ENCODE measurements at places on chromosomes 11 and 22. TPM values are rescaled to one million over a fixed set of nuclear protein-coding genes. Genes with fewer than 3 reads are reported as not detected.

DNA sequence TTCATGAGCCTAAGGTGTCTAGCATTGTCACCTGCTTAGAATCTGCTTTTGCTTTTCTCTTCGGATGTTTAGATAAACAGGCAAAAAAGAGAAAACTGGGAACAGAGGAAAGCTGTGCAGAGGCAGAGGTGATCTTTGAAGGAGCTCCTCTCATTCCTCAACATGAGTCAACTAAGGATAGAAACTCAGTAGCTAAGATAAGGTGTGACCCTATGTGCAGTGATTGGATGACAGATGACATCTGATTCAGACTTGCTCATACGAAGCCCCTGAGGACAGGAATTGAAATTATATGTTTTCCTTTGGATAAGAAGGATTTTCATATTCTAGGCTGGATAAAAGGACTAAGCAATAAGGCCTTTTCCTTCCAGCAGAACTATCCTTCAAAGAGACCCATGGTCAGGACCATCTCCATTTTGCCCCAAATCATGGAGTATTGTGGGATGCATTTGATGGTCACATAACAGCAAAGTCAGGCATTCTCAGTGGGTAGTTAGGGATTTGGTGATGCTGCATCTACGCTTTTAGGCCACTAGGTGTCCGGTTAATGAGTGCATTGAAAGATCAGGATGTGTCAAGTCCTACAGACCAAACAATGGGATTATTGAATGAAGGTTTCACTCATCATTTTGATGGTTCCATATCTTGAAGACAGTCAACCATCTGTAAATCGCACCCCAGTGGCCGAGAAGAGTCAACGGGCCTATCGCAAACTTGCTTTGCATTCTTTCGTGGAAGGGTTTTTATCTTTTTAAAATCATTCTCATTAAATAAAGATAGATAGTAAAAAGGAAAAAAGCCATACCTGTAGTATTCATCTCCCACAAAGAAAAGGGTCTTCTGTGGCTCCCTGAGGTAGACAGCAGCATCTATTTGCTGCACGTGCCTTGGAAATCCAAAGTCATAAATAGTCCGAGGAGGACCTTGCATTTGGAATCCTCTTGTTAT, 32.2 kb downstream of the MMP20 start:
- DNase-seq = no peak
- no peaks in the 10 kb centered on the region for H3K27me3 ChIP-seq
- H3K27ac ChIP-seq = no peak overlapping the region
- H3K36me3 ChIP-seq = no peaks in the 10 kb centered on the region

- H3K36me3 ChIP-seq = peaks cover 18% of the 10 kb centered on the region
- H3K4me3 ChIP-seq = no peak overlapping the region
- peaks cover 11% of the 10 kb centered on the region for H3K4me1 ChIP-seq
- DNase-seq = no peak
These were observed 6.3 kb upstream of the SH3BP1 start for GRCh38 chr22:37633089-37633624.

Gene CYP2D6
- 2.8 TPM for polyA plus RNA-seq

Gene PVALB
- not detected for polyA plus RNA-seq

DNA sequence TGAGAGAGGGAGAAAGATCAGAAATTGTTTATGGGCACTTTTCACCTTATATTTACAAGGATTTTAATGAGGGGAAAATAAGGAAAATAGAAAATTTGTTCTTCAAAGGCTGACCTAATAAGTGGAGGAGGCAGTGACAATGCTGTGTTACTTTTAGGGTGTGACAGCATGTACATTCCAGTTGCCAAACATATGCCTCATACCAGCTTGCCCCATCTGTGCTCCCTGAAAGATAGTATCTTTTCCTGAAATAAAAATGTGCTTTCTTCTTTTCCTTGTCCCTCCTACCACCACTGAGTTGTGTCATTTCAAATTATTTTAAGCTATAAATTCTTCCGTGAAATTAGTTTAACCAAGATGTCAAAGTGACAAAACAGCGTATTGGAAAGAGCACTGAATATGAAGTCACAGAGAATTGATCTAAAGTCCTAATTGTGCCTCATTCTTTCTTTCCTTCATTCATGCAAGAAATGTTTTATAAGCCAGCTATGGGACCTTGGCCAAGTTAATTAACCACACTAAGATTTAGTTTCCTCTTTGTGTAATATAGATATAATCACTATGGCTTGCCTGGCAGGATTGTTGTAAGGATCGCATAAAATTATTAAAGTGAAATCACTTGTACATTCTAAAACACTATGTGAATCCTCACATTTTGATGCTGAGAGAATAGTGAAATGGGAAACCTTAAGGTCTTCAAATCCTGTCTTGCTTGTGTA, 1307.5 kb upstream of the TENM4 start:
- no peaks in the 10 kb centered on the region for H3K27me3 ChIP-seq
- no peaks in the 10 kb centered on the region for H3K36me3 ChIP-seq
- H3K4me3 ChIP-seq = no peak overlapping the region
- no peaks in the 10 kb centered on the region for H3K4me1 ChIP-seq
- no peak for DNase-seq
- H3K27ac ChIP-seq = no peak overlapping the region

Gene DNAJB7
- not detected for polyA plus RNA-seq

GRCh38 chr11:71112990-71113389, 139.4 kb downstream of the SHANK2 start:
- no peak overlapping the region for H3K27ac ChIP-seq
- no peaks in the 10 kb centered on the region for H3K4me1 ChIP-seq
- no peak for DNase-seq
- H3K36me3 ChIP-seq = peaks cover 2% of the 10 kb centered on the region
- H3K27me3 ChIP-seq = peaks cover 28% of the 10 kb centered on the region

Gene FBLN1
- polyA plus RNA-seq = 24.4 TPM

Gene OR5A1
- not detected for polyA plus RNA-seq

Gene CRKL
- polyA plus RNA-seq = 32.1 TPM

GRCh38 chr11:16989554-16989953, 24.7 kb downstream of the PLEKHA7 start:
- peaks cover 3% of the 10 kb centered on the region for H3K27me3 ChIP-seq
- H3K4me1 ChIP-seq = no peaks in the 10 kb centered on the region
- no peaks in the 10 kb centered on the region for H3K36me3 ChIP-seq
- no peak overlapping the region for H3K27ac ChIP-seq
- DNase-seq = no peak
- no peak overlapping the region for H3K4me3 ChIP-seq

Gene OR2D2
- polyA plus RNA-seq = 0.14 TPM

GRCh38 chr11:77886401-77886800, 65.5 kb downstream of the AAMDC start:
- no peaks in the 10 kb centered on the region for H3K4me1 ChIP-seq
- DNase-seq = no peak
- H3K4me3 ChIP-seq = no peak overlapping the region
- no peaks in the 10 kb centered on the region for H3K27me3 ChIP-seq
- H3K36me3 ChIP-seq = no peaks in the 10 kb centered on the region

Gene CASP5
- not detected for polyA plus RNA-seq

Gene BCO2
- polyA plus RNA-seq = 0.51 TPM

GRCh38 chr11:118663902-118664301, 15.5 kb downstream of the TREH start:
- H3K27me3 ChIP-seq = no peaks in the 10 kb centered on the region
- DNase-seq = no peak
- H3K4me3 ChIP-seq = no peak overlapping the region
- H3K4me1 ChIP-seq = peaks cover 2% of the 10 kb centered on the region
- no peak overlapping the region for H3K27ac ChIP-seq
- H3K36me3 ChIP-seq = no peaks in the 10 kb centered on the region

- H3K36me3 ChIP-seq = peaks cover 3% of the 10 kb centered on the region
- no peak overlapping the region for H3K4me3 ChIP-seq
- DNase-seq = no peak
- no peaks in the 10 kb centered on the region for H3K27me3 ChIP-seq
These were observed 28.4 kb upstream of the FADD start for GRCh38 chr11:70174547-70175235.

GRCh38 chr11:27213232-27213660, 149.8 kb downstream of the CCDC34 start:
- no peak overlapping the region for H3K4me3 ChIP-seq
- no peaks in the 10 kb centered on the region for H3K36me3 ChIP-seq
- no peaks in the 10 kb centered on the region for H3K27me3 ChIP-seq
- peak overlapping the region; percentile 50 for H3K27ac ChIP-seq
- H3K4me1 ChIP-seq = peaks cover 37% of the 10 kb centered on the region
- peak; percentile 35 for DNase-seq

GRCh38 chr11:2797121-2797711, 88.4 kb downstream of the CDKN1C start:
- H3K27me3 ChIP-seq = peaks cover 13% of the 10 kb centered on the region
- H3K4me3 ChIP-seq = no peak overlapping the region
- H3K27ac ChIP-seq = no peak overlapping the region
- DNase-seq = no peak
- H3K36me3 ChIP-seq = no peaks in the 10 kb centered on the region

Gene MYO7A
- polyA plus RNA-seq = 1.1 TPM

- no peak for DNase-seq
- no peaks in the 10 kb centered on the region for H3K4me1 ChIP-seq
- peaks cover 7% of the 10 kb centered on the region for H3K36me3 ChIP-seq
- H3K4me3 ChIP-seq = no peak overlapping the region
- H3K27ac ChIP-seq = no peak overlapping the region
These were observed 39.2 kb downstream of the ARFGAP2 start for GRCh38 chr11:47137476-47137875.

Gene ZNF280A
- not detected for polyA plus RNA-seq

- no peaks in the 10 kb centered on the region for H3K27me3 ChIP-seq
- no peak overlapping the region for H3K27ac ChIP-seq
- H3K4me1 ChIP-seq = no peaks in the 10 kb centered on the region
- H3K4me3 ChIP-seq = no peak overlapping the region
- DNase-seq = no peak
These were observed 6.0 kb upstream of the TMEM218 start for GRCh38 chr11:125117429-125117828.

GRCh38 chr11:86374586-86374985, at the start of gene CCDC81:
Gene CCDC81, plus strand, starts transcription at chr11:86374887. Its CDS starts 277 bp downstream, at chr11:86375164.
- H3K27me3 ChIP-seq = no peaks in the 10 kb centered on the region
- H3K4me3 ChIP-seq = no peak within 1 kb of the TSS
- peaks cover 18% of the 10 kb centered on the region for H3K4me1 ChIP-seq
- no peak for DNase-seq

GRCh38 chr11:95723361-95723942, 66.1 kb downstream of the FAM76B start:
- H3K27me3 ChIP-seq = no peaks in the 10 kb centered on the region
- no peak for DNase-seq
- no peaks in the 10 kb centered on the region for H3K36me3 ChIP-seq
- no peak overlapping the region for H3K4me3 ChIP-seq

- DNase-seq = no peak
- H3K4me3 ChIP-seq = no peak overlapping the region
- no peaks in the 10 kb centered on the region for H3K4me1 ChIP-seq
- H3K27ac ChIP-seq = no peak overlapping the region
These were observed 65.8 kb downstream of the CSTPP1 start for GRCh38 chr11:47002390-47002789.

DNA sequence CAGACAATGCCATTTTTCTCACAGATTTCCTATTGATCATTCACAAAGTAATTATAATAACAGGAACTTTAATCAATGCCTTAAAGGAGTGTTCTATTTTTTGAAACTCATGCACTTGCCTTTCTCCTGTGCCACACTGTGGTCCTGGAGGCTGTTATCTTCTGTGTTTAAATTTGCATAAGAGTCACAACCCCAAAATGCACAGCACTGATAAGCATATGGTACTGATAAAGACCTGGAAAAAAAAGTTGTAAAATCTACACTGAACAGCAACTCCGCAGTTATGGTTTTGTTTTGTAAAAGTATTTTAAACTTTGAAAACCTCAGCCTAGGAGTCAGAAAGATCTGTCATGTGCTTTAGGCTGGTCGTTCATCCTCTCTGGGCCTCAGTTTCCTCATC, 9.1 kb upstream of the CCDC34 start:
- H3K36me3 ChIP-seq = peaks cover 25% of the 10 kb centered on the region
- no peak for DNase-seq
- H3K27ac ChIP-seq = no peak overlapping the region
- H3K4me1 ChIP-seq = no peaks in the 10 kb centered on the region

GRCh38 chr11:105719073-105719822, 109.4 kb downstream of the GRIA4 start:
- H3K27ac ChIP-seq = no peak overlapping the region
- H3K27me3 ChIP-seq = no peaks in the 10 kb centered on the region
- no peak for DNase-seq
- no peak overlapping the region for H3K4me3 ChIP-seq
- no peaks in the 10 kb centered on the region for H3K4me1 ChIP-seq

Gene NTM
- 47.9 TPM for polyA plus RNA-seq

Gene PCNX3
- polyA plus RNA-seq = 10.5 TPM

- H3K4me3 ChIP-seq = no peak overlapping the region
- peak overlapping the region; percentile 90 for H3K27ac ChIP-seq
These were observed 37.9 kb downstream of the CELF1 start for GRCh38 chr11:47514825-47515647.

Gene DMC1
- polyA plus RNA-seq = 0.26 TPM

Gene BACE1
- polyA plus RNA-seq = 8.5 TPM

Gene OR51E2
- polyA plus RNA-seq = not detected

GRCh38 chr11:94457118-94458029, 36.3 kb downstream of the MRE11 start:
- H3K4me1 ChIP-seq = peaks cover 9% of the 10 kb centered on the region
- no peaks in the 10 kb centered on the region for H3K36me3 ChIP-seq
- DNase-seq = no peak
- no peak overlapping the region for H3K27ac ChIP-seq

DNA sequence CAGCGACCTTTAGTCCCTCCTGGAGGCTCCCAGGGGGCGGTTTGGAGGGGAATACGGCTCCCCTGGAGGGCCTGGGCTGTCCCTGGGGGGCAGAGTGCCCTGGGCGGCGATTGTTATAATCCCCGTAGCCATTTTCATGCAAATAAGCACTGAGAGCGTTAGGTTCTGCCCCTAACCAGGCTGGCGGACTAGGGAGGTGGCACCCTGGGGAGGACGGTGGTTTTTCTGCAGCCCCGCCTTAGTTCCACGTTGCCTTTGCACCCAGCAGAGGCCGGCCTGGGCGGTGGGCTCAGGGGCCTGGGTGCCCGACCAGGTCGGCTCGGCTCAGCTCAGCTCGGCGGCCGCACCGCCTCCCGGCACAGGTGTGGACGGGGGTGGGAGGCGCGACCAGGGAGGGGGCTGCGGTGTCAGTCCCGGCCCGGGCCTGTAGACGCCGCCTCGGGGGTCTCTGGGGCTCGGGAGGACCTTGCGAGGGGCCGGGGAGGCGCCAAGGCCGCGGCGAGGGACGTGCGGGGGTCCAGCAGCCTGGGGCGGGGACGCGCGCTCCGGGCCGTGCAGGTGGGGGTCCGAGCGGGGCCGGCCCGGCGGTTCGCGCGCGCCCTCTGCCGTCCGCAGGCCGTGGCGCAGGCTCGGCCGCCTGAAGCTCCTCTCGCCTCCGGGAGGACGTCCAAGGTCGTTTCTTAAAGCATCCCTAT, 2.3 kb upstream of the DUSP8 start:
- DNase-seq = no peak
- H3K27ac ChIP-seq = no peak overlapping the region
- H3K4me1 ChIP-seq = no peaks in the 10 kb centered on the region
- H3K4me3 ChIP-seq = no peak overlapping the region
- no peaks in the 10 kb centered on the region for H3K36me3 ChIP-seq

DNA sequence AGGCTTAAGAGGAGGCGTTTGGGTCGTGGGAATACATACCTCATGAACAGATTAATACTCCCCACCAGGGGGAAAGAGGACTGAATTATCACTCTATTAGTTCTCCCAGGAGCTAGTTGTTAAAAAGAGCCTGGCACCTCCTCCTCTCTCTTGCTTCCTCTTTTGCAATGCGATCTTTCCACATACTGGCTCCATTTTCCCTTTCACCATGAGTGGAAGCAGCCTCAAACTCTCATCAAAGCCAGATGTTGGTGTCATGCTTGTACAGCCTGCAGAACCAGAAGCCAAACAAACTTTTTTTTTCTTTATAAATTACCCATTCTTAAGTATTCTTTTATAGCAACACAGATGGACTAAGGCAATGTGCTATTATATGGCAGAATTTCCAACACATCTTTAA, 258.5 kb downstream of the FAM76B start:
- H3K27ac ChIP-seq = no peak overlapping the region
- H3K36me3 ChIP-seq = no peaks in the 10 kb centered on the region
- no peaks in the 10 kb centered on the region for H3K4me1 ChIP-seq

Measured in keratinocyte (primary cell).